Stimulated activated CD8-positive, alpha-beta memory T cell treated with anti-CD3 and anti-CD28 coated beads, Interleukin-4, amount 100 ng/mL, for 48 hours (primary cell): ENCODE measurements at places on chromosomes 2 and 18.
A peak's percentile ranks its signal among the peaks of the same experiment; 100 is the strongest.

- DNase-seq: no peak
These were observed 401.1 kb upstream of the CHAC2 start for GRCh38 chr2:53366543-53366942.

GRCh38 chr2:32746669-32747068 lies 118.8 kb downstream of the TTC27 start:
- no peak for DNase-seq

GRCh38 chr18:5175378-5175777 lies 21.7 kb downstream of the AKAIN1 start:
- no peak for DNase-seq

DNA sequence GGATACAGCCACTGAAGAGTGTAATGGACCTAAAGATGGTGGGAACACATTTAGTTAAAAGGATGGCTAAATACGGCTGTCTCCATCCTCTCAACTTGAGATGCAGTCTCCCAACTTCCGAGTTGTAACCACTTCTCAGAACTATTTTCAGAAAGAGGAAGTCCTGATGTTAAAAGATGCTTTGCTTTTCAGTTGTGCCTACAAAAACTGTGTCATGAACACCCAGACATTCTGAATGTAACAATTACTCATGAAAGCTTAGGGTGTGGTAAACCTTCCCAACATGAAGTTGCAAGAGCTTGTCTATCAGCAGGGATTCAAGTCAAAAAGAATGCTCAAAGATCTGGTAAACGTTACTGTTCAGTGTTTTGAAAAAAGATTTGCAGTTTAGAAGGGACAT lies 147.9 kb downstream of the DOCK10 start:
- no peak for DNase-seq

DNA sequence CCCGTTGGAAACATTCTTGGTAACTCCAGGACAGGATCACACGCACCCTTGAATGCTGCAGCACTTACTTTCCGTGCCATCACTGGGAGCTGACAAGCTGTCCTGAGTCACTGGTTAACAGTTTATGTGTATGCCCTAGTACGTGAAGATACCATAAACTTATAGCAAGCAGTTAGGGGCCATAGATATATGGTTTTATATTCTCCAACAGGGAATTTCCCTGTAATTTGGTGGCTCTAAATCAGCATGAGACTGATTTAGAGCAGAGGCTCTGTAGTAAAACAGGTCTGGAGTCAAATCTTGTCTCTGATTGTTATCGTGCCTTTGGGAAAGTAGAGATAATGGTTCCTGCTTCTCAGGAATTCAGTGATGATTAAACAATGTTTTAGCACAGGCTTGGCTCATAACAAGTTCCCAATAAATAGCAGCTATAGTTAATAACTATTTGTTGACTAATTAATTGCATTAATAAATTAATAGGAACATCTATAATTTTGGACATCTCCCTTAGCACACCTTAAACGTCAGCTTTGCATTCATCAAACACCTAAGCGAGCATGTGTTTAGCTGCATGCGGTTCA lies 215.2 kb downstream of the VAPA start:
- no peak for DNase-seq

GRCh38 chr18:48562075-48562474 lies 23.2 kb downstream of the CTIF start:
- no peak for DNase-seq

GRCh38 chr2:12269041-12269972 lies 447.4 kb upstream of the TRIB2 start:
- DNase-seq: no peak

- peak; percentile 8 for DNase-seq
These were observed 20.7 kb upstream of the ALLC start for GRCh38 chr2:3637311-3637675.

DNA sequence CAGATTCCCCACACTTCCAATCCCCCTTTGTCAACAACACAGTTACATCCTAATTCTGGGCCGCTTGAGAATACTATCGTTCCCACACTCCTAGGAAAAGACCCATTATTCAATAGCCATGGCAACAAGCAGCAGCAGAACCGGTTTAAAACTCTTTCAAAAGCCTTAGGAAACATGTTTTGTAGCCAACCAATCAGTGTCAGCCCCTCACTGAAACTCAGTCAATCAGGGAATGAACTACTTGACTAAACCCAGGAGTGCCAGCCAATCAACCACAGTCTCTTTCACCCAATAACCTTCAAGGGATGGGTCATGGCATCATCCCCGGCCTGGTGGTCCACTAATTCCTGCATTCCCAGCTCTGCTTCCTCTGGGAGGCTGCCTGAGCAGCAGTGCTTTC lies 204.8 kb upstream of the HS6ST1 start:
- DNase-seq: no peak

DNA sequence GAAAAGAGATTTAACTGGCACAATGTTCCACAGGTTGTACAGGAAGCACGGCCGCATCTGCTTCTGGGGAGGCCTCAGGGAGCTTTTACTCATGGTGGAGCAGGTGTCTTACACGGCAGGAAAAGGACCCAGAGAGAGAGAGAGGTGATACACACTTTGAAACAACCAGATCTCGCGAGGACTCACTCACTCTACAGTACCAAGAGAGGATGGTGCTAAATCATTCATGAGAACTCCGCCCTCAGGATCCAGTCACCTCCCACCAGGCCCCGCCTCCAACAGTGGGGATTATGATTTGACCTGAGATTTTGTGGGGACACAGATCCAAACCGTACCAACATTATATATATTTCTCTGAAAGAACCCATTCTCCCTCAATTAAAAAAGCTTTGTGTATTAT lies 79.7 kb upstream of the DOCK10 start:
- peak; percentile 28 for DNase-seq

DNA sequence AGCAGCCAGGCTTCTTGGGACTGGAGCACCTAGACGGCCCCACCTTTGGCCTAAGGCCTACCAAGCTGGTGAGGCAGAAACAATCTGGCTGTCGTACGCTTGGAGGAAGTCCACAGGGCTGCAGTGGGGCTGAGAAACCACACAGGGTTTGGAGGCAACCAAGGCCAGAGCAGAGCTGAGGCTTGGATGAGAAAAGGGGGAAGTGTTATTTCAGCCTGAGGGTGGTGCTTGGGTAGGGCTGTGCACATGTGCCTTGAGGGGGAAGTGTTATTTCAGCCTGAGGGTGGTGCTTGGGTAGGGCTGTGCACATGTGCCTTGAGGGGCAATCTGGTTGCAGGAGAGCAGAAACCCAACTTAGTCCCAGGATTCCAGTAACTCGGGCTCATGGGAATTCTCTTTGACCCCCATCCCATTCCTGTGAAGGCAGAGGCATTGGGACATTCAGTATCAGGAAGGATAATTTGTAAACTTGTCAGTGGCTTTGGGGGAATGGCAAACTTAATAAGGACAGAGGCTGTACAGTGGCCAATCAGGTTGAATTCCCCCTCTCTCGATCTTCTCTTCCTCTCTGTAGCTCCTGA lies 971 bp upstream of the FBXO41 start:
- peak; percentile 51 for DNase-seq

- DNase-seq: no peak
These were observed 59.2 kb downstream of the LRRC30 start for GRCh38 chr18:7290077-7290476.

DNA sequence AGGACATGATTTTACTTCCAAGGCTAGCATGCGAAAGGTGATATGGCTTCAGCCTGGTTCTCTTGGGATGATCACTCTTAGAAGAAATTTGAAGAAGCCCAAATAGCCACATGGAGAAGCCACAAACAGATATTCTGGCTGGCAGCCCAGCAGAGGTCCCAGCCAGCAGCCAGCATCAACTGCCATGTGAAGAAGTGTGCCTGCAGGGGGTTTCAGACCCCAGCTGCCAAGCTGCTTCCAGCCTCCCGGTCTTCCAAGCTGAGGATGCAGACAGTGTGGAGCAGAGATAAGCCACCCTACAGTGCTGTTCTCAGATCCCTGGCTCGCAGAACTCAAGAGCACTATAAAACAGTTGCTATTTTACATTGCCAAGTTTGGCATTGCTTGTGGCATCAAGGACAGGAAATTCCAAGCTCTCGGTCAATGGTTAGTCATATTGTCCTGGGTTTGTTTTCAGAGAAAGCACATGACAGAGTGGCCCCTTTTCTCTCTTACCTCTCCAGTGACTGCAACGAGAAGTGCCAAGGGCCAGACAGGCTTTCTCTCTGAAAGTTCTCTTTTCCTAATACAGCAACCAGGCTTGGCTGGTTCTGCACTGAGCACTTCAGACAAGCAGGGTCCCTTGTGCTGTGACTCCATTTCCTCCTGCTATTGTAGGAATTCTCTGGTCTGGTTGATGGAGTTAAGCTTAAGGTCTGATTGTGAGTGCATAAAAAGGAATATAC lies 223.7 kb downstream of the ANKRD30B start:
- no peak for DNase-seq

DNA sequence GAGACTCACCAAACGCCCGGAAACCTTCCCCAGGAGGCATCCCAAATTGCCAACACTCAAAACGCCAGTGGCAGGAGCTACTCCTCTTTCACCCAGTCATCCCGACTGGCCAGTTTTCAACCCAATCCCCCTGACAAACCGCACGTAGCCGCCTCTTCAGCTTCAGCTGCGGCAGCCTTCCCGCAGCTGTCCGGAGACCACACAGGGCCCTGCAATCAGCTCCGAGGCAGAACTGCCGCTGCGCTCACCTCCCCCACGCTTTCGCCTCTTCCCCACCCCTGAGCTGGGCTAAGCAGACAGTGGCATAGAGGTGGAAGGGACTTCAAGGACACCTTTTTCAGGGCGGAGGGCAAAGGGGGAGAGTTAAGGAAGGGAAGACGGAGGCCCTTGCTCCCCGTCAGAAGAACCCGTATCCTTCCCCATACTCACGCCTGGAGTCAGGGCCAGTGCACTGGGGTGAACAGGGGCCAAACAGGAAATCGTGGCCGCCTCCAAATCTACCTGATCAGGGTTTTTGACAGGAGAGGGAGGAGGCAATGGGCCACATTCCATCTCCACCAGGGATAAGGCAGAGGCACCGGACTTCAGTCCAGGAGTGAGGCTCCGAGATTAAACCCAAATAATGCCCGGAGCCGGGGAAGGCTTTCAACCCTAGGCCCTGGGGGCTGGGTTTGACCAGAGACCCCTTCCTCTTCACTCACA lies 16.9 kb downstream of the CYP26B1 start:
- DNase-seq: peak; percentile 4

DNA sequence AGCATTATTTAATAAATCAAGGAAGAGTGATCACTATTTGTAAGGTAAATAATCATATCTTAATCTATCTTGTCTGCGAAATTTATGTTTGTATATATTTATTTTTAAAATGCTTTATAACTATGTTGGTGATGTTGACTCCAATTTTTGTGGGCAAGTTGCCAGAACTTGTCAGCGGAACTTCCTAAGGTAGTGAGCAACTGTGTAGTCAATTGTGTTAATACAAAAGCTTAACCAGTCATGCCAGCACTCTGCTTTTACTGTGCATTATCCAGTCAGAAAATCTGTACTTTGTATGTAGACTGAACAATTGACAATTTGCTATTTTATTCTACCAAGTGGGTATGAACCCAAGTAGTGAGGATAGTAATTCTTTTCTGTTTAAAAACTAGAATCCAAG lies 61.9 kb upstream of the RND3 start:
- DNase-seq: no peak
